ENCODE measurements at places on chromosomes 1 and 21.

DNA sequence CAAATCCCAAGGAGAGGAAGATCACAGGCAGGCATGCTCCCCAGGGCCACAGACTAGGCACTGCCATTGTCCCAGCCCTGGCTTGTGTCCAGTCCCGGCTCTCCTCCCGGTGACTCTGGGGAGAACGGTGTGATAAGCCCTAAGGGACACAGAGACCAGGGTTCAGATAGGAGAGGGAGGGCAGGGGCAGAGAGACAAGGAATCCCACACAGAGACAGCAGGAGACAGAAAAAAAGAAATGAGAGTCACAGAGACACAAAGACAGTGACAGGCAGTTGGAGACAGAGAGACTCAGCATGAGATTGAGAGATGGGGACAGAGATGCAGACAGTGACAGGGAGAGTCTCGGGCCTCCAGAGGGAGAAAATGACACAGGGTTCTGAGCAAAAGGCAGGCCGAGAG lies 361 bp downstream of the INSRR start:
- DNase-seq: no peak

- DNase-seq: no peak
Measured at GRCh38 chr1:57312869-57313268, 111.0 kb downstream of the DAB1 start.

- no peak for DNase-seq
Measured at GRCh38 chr1:206427291-206427690, 43.0 kb upstream of the IKBKE start.

DNA sequence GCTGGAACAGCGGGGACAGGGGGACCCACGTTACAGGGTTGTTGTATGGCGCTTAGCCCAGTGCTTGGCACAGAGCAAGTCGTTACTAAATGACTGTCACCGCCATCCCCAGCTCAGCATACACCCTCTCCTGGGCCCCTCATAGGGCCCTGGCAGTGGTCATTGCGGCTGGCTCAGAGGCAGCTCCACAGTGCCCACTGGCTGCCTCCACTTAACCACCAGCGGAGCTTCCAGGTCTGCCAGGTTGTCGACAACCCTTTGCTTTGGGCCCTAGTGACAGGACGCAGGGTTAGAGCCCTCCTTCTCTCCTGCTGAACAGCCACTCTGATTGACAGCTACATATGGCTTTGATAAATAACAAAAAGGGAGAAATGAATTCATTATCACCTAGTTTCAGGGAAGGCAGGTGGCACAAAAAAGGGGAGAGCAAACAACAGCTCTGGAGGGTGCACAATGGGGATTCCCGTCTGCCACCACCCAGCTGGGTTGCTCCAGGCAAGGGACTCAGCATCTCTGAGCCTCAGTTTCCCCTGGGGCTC lies 4.8 kb downstream of the EFHD2 start:
- no peak for DNase-seq

DNA sequence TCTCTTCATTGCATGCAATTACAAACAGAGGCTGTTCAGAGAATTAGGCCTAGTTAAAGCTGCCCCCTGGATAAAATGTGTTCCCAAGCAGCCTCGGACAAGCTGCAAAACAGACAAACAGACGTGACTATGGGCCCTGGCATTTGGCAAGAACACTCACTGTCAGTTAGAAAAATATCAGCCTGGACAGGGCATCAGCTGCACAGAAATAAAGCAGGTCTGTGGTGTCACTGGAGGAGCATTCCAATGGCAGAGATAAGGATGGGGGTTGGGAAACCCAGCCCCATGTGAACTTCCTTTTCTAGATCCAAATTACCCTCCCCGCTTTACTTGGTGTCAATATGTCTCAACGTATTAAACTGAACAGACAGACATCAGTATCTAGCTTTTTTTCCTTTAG lies 177.1 kb downstream of the GPATCH2 start:
- DNase-seq: no peak

- no peak for DNase-seq
Measured at GRCh38 chr1:246791303-246791918, 67.2 kb downstream of the SCCPDH start.

DNA sequence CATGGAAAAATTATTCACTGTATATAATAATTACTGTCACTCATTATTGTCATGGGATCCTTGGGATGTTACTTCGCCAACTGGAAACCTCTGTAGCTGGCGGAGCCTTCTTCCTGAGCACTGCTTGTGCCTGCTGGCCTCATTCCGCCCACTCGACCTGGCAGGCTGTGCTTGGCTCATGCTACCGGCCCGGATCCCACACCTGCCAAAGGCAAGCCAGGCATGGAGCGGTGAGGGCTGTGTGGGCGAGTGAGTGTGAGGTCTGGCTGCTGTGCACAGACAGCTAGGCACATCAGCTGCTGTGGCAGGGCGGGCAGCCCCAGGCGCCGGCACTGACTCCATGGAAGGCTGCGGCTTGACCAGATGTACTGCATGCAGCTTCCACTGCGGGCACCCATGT lies 78.4 kb downstream of the DISP1 start:
- no peak for DNase-seq

DNA sequence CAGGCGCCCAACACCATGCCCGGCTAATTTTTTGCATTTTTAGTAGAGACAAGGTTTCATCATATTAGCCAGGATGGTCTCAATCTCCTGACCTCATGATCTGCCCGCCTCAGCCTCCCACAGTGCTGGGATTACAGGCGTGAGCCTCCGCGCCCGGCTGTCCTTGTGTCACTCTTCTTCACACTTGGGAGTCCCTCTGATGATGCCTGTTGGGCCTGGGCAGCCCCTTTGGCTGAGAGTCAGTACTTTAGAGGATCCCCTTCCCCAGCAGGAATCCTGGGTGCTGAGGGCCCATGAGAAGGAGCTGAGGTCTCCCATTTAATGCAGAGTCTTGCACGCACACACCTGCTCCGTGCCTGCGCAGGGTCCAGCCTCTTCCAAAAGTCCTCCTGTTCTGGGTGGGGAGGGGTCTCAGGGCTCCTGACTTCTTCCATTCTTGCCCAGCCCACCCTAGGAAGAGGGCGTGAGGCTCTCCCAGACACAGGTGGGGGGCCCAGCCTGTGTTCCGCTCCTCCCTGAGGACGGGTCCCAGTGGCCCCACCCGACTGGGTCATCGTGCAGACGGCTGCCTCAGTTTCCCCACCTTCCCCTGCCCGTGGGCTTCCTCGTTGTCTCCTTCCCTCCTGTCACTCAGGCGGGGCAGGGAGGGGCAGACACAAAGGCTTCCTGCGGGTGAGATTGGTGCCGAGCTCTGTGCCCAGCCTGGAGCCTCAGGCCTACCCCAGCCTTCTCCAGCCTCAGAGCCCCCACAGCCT lies 3.9 kb downstream of the TTLL10 start:
- no peak for DNase-seq

- DNase-seq: no peak
Measured at GRCh38 chr1:37660664-37661063, 26.0 kb upstream of the RSPO1 start.

- no peak for DNase-seq
Measured at GRCh38 chr1:27318596-27318995, 3.4 kb upstream of the TMEM222 start.

DNA sequence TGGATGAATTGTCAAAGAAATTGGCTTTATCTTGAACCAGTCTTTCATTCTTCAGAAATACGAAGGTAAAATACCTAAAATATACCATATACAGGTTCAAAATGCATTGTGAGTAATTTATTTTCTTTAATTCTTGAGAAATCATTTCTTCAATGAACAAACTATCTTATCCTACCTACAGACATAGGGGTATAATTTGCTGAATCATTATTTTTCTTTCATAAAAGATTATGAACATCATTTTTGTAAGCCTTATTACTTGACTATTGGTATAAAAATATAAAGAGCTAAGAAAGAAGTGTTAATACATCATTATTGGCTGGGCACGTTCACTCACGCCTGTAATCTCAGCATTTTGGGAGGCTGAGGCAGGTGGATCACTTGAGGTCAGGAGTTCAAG lies 167.7 kb downstream of the DNAH14 start:
- DNase-seq: no peak

- DNase-seq: no peak
Measured at GRCh38 chr1:101153692-101154091, 83.1 kb upstream of the S1PR1 start.

DNA sequence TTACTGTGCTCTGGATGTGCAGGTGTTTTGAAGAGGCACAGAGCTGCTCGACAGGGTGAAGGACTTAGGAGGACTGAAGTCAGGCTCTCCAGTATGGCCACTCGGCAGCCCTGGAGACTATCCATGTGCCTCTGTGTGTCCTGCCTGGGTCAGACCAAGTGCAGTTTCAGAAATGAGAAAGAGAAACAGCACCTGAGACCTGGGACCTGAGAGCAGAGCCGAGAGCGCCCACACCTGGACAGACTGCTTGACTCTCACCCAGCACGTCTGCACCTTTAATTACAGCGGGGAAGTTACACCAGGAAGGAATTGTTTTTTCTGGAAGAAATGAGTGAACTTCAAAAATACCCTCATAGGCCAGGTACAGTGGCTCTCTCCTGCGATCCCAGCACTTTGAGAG lies 59.7 kb upstream of the COL6A1 start:
- no peak for DNase-seq

DNA sequence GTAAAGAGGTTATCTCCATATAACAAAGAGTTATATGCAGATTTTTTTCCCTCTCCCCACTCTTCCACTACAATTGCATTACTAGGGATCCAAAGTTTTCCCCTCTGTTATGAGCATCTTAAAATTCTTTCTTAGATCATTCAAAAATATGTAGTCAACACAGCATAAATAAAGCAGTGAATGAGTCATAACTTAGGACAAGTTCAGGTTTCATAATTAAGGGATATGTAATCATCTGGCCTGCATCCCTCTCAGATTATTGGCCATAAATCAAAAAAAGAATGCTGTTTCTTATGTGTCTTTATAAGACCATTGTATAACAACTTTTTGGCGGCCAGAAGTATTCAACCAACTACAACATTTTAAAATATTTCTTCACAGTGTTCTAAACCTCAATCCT lies 1526.1 kb downstream of the KCNT2 start:
- DNase-seq: no peak

- no peak for DNase-seq
Measured at GRCh38 chr1:19340387-19340937, 28.3 kb downstream of the SLC66A1 start.

DNA sequence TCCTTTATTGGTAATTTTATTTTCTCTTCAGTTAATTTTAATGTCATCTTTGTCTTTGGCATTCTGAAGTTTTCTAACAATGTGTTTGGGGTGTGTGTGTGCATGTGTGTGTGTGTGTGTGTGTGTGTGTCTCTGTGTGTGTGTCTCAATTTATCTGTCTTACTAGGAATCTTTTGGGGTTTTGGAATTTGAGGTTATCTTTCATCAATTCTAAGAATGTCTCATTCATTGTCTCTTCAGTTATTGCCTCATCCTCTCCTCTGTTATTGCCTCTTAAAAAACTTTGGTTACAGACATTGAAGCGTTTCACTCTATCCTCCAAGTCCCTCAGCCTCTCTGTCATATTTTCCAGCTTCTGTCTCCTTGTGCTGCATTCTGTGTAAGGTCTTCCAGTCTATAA lies 18.1 kb upstream of the SAMD13 start:
- DNase-seq: no peak

DNA sequence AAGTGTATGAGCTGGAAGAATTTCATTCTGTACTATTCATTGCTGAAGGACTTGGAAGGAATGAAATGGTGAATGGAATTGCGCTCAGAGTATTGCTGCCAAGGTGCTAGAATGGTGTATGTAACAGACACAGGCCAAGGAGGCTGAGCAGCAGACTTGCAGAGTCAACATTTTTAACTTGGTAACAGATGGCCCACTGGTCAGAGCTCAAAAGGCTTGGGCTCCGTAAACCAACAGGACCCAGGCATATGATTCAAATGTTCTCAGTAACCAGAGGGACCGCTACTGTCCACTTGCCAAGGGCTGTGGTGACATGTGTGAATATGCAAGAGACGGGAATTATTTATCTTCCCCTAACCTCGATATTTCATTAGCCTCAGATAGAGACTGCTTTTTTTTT lies 28.8 kb upstream of the PTGFRN start:
- no peak for DNase-seq

- DNase-seq: no peak
Measured at GRCh38 chr1:241711326-241711725, 59.2 kb downstream of the WDR64 start.

- no peak for DNase-seq
Measured at GRCh38 chr1:31753707-31754349, 10.3 kb downstream of the ADGRB2 start.

Measured in activated naive CD4-positive, alpha-beta T cell treated with Interleukin-2 at 50 U/mL for 16 hours (primary cell).